ENCODE measurements at places on chromosomes 1 and 21.
A peak's percentile ranks its signal among the peaks of the same experiment; 100 is the strongest.

DNA sequence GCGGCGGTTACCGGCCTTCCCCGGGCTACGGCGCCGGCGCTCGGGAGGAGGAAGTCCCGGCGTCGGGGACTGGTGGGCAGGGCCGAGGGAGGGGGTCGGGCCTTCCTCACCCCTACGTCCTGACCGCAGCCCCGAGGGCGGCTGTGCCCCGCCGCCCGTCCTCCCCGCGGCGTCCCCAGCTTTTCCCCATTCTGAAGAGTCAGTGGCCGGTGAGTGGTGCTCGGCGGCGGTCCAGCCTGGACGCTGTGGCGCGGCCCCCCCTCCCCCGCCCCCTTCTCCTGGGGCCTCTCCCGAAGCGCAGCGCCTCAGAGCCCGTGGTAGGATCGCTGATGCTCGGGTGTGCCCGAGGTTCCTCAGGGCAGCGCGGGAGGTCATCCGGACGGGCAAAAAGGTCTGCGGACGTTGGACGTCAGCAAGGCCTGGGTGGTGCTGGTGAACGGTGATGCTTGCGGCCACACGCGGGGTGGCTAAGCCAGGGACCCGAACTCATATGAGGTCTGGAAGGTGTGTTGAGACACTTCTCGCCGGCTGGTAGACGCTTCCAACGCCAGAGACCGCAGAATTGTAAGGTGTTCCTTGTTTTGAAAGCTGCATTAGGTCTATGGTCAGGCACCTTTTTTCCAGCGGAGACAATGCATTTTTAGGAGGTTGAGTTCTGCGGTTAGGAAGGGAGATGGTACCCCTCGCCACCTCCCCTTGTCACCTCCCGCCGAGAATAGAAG, 725 bp downstream of the SLC25A33 start:
- peak; percentile 24 for DNase-seq

DNA sequence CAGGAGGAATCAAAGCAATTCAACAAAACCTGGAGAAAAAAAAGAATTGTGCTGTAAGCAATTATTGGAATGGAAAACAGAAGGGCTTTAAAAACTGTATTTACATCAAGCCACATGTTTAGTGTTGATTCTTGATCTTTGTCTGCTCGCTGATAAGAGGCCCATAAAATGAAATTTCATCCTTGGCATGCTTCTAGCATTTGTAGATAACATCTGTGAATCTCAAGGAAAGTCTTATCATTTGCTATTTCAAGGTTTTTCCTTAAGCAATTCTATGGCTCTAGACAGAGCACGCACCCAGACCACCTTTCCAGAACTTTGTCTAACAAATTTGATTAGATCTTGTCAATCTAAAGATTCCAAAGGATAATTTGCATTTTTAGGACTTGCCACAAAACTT, 181.0 kb upstream of the FGGY start:
- DNase-seq, result no peak

GRCh38 chr1:9594471-9595155, 5.9 kb downstream of the TMEM201 start:
- no peak for DNase-seq

DNA sequence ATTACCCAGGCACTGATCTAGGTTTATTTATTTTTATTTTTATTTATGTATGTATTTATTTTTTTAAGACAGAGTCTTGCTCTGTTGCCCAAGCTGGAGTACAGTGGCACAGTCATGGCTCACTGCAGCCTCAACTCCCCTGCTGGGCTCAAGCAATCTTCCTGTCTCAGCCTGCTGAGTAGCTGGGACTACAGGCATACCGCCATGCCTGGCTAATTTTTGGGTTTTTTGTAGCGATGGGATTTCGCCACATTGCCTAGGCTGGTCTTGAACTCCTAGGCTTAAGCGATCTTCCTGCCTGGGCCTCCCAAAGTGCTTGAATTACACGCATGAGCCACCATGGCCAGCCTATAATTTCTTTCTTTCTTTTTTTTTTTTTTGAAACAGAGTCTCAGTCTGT, 9.4 kb downstream of the PHACTR4 start:
- DNase-seq, result no peak

DNA sequence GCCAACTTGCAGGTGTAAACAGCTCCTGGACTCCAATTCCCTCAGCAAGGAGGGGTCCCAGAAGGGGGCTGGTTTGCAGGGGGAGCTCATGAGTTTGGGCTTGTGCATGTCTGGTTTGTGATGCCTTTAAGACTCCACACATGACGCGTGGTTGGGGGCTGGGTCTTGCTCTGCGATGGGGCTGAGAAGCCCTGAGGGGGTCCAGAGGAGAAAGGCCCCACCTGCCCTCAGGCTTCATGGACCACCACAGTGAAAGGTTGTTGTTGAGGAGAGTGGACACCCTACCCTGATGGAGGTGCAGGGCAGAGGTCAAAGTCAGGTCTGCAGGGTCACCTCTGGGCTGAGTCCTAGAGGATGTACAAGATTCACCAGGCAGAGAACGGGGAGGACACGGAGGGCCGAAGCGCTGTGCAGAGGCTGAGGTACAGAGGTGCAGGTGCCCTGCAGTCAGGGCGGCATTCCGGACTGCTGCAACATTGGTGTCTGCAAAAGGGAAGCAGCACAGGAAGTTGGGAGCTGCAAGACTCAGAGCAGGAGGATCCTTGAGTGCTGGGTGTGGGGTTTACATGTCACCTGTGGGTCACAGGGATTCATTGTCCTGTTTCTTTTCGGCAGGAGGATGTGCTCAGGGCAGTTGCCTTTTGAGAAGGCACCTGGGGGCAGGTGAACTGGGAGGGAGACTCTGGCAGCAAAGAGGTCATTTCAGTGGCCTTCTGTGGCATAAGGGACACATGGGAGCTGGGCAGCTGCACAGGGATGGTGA, 399.4 kb downstream of the PTPRU start:
- DNase-seq, result no peak

DNA sequence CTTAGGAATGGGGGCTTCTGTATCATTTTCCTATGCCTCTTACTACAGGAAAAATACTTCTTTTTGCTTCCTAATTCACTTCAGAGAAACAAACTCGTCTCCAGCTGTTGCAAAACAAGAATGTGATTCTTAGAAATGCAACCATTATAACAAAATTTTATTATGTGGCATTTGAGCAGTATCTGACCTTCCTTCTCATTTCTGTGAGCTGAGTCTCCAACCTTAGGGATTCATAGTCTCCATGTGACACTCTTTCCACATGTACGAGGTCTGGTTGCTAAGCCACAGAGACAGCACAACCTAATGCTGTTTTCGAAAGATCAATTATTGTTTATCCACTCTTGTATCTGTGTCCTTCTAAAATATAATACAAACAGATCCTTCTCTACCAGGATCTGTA, 75.3 kb upstream of the RGS4 start:
- DNase-seq, result no peak

DNA sequence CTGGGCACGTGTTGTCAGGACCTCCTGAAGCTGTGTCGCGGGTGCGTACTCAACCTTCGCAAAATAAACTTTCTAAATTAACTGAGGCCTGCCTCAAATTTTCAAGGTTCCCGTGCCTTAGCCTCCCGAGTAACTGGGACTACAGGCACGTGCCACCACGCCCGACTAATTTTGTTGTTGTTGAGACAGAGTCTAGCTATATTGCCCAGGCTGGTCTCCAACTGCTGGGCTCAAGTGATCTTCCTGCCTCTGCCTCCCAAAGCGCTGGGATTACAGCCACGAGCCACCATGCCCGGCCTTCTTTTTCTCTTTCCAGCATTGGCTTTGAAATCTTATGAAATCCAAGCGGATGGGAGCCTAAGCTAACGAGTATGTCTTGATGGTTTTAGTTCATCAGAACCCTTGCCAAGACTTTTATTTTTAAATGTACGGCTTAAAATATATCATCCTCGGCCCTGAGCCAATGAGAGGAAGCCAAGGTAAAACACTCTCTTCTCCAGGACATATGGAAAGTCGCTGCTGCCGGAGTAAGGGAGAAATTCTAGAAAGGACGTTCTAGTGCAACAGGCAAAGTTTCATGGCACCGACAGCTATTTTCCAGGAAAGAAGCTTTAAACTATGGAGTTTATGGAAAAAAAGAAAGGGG, 12.7 kb upstream of the ERVH48-1 start:
- no peak for DNase-seq

GRCh38 chr1:77900687-77901293, 12.4 kb downstream of the NEXN start:
- DNase-seq, result no peak

DNA sequence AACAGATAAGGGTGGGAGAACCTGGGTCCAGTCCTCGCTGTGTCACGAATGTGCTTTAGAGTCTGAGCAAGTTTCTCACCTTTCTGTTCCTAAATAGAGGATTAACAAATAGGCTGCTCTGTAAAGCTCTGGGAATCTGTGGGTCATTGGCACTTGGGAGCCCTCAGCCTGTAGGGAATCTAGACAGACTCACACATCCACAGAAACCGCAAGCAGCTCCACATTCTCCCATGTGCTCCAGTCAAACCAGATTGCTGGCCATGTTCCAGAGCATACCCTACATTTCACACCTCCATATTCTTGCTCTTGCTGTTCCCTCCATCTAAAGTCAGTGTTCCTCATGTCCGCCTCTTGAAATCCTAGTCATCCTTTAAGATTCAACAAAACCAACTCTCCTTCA, 7.8 kb upstream of the AHCYL1 start:
- no peak for DNase-seq

GRCh38 chr1:25811384-25812082, 8.2 kb upstream of the MTFR1L start:
- DNase-seq, result no peak

DNA sequence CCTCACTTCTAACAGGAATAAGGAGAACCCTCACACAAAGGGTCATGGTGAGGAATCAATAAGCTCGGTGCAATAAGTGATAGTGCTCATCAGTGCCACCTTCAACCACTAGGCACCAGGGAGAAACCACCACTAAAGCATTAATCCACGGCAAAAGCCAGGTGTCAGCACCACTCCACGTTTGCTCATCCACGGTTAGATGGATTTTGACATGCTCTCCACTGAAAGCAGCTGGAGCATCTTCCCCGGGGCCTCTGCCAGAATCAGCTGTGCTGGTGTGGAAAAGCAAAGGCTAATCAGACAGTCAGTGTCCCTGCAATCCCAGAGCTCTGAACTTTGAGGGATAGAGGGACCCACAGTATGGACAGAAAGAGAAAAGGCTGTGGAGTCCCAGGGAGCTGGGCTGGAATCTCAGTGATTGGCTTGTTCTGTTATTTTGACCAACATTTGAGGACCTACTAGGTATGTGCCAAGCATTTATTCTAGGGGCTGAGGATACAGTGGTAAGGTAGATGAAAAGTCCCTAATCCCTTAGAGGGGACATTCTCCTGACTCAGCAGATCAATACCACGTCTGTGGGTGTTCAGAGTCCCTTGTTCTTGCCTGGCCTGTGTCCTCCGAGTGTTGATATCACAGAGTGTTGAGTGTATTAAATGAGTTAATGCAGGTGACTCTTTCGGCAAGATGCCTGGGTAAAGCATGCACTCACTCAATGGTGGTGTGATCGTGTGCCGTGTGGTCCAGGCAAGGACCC, 41.3 kb downstream of the FHAD1 start:
- no peak for DNase-seq

- no peak for DNase-seq
These were observed 8.5 kb downstream of the AZIN2 start for GRCh38 chr1:33089457-33089856.

GRCh38 chr21:45182958-45183357, 104.7 kb downstream of the POFUT2 start:
- no peak for DNase-seq

- peak; percentile 90 for DNase-seq
These were observed 253.5 kb downstream of the AKT3 start for GRCh38 chr1:243596431-243597062.

- DNase-seq, result peak; percentile 3
These were observed 52.0 kb upstream of the COL11A1 start for GRCh38 chr1:103160281-103160680.

- no peak for DNase-seq
These were observed 23.9 kb downstream of the ZNF362 start for GRCh38 chr1:33280091-33280661.

DNA sequence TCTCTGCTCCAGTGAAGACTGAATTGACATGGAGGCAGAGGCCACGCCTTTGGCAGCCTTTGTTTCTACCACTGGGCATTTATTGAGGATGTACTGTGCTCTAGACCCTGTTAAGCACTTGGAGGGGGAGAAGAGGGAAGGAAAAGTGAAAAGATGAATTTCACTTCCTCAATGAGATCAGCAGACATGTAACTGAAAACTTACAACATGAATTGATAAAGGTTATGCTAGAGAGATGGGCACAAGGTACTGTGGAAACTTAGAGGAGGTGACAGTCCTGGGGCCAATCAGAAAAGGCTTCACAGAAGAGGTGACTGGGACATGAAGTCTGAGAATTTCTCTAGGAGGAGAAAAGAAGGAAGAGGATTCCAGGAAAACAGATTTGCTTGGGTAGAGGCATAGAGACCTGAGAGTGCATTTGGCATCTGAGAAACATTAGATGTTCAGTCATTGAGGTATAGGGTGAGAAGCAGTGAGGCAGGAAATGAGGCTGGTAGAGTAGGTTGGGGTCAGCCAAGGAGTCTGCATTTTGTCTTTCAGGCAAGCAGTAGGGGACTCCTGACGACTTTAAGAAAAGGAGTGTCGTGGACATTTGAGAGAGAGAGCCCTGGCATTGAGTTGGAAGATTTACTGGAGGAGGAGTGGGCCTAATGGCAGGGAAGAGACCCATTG, 113.0 kb downstream of the SYT2 start:
- DNase-seq, result no peak

DNA sequence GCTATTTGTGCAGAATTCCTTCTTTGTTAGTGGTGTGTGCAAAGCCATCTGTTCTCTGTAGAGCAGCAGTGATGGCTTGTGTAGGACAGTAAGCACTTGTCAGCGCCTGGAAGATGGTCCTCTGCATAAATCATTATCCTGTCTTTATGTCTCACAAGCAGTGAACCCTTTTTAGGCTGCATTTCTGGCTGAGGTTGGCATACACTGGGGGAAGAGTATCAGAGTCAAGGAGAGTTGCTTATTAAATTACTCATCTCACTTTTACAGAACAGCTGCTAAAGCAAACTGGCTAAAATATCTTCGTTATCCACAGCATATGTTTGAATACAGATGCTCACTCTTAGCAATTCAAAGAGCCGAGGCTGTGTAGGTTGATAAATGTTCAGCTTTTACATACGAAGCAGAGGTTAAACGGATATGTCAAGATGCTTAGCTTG, 54.6 kb upstream of the NCAM2 start:
- no peak for DNase-seq
